ENCODE measurements at places on chromosomes 12 and 14.

- no peak for DNase-seq
Measured at GRCh38 chr12:115320451-115320850, 636.5 kb upstream of the TBX3 start.

DNA sequence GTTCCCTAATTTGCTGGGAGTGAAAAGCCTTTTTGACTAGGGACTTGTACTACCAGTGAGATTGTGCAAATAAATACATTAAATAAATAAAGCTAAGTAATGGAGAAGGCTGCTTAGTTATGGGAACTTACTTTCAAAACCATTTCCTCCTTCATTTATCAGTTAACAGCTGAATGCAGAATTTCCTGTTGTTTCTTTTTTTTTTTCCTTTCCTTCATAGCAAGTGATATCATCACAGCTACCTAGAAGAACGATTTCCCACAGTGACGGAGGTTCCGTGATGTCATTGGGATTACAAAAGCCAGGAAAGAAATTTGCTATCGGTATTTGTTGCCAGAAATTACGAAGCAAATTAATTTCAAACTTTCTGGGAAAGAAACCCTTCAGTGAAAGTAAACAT, 42.1 kb upstream of the SOCS2 start:
- DNase-seq = no peak

DNA sequence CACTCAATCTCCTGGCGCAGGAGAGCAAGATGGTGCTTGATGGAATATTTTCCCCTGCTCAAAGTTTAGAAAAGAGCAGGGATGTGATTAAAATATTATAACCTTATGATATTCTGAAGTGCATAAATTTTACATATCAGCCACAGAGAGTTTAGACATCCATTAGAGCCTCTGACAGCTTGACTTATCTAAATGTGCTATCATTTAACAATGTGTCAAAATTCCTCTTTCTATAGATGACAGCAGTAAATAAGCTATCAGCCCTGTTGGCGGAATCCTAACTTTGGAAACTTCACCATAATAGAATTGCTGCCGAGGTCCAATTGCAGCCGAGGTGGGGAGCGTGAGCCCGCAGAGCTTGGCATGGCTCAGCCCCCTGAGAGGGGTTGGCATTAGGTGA, 117.7 kb upstream of the MYL2 start:
- DNase-seq = no peak

GRCh38 chr12:4084573-4084972, 189.0 kb upstream of the CCND2 start:
- no peak for DNase-seq

DNA sequence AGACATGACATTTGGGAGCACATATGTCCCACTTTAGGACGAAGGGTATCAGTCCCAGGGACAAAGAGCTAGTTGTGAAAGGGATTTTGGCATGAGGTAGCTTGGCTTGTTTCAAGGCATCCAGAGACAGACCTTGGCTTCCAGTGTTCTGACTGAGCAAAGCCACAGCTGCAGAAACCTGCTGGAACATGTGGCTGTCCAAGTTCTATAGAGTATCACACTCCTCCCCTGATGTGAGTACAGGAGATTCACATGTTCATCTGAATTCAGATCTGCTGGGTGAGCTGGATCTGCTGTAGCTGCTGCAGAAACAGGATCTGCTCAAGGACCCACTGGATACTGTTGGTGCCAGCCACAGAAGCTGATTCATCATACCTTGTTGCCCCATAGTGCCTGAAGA, 10.1 kb upstream of the C14orf39 start:
- no peak for DNase-seq

DNA sequence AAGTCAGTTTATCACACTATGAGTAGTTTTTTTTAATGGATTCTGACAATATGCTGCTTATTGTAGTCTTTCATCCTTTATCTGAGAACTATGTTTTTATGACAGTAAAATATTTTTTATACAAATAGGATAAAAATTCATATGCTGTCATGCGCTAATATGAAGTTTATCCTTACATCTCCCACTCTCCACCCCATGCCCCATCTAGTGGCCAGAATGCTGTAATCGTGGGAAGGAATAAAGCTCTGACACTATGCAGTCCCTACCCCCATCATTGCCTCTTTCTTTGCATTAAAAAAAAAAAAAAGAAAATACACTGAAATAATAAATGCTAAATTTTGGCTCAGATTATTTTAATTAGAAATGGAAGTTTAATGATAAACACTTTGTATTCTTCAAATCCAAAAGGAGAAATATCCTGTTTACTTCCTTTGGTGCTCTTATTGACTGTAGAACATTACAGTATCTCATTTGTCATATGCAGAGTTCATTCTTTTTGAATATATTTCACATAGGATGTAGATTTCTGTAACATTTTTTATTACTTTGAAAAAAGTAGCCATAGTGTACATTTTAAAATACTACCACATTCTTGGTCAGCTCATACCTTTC, 145.9 kb upstream of the SLCO1C1 start:
- no peak for DNase-seq

GRCh38 chr14:19800282-19801117, 3.1 kb upstream of the OR4N2 start:
- no peak for DNase-seq
